ENCODE measurements at places on chromosomes 1 and 21.

- DNase-seq: no peak
These were observed 308.0 kb downstream of the HMCN1 start for GRCh38 chr1:186042230-186042629.

- DNase-seq: no peak
These were observed at the start of gene LRRC53 for GRCh38 chr1:74512170-74512915. Gene LRRC53 (minus strand): TSS chr1:74512611. CDS start chr1:74483349, 29,262 bp downstream.

DNA sequence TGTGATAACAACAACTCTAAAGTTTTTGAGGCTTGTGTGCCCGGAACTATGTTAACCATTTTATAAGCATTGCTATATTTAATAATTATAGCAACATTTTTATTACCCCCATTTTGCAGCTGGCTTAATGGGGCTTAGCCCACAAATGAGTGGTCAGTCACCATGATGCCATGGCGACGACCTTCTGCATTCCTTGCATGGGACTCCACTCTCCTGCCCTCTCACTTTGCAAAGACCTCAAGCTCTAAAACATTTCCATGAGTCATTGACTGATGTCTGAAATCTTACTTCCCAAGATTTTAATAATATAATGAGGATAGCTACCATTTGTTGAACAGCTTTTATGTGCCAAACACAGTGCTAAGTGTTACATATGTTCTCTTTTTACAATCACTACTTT lies 15.4 kb downstream of the NGF start:
- no peak for DNase-seq

- DNase-seq: no peak
These were observed 175.1 kb upstream of the CSF3R start for GRCh38 chr1:36657826-36658225.

DNA sequence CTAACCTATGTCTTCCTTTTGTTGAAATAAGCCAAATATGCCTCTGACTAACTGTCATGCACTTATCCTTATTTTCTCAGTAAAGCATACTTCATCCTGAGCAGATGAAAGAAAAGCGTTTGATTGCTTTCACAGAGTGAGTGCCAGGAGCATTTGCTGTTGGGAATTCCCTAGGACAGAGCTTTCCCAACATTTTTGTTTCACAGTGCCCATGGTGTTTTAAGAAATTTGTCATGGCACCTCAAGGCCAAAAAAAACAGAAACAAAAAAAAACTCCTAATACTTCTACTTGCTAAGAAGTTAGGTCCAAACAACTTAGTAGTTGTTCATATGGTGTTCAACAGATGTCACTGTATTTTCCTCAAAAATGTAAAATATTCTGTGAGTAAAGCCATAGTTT lies 120.8 kb upstream of the BMP8A start:
- DNase-seq: no peak

DNA sequence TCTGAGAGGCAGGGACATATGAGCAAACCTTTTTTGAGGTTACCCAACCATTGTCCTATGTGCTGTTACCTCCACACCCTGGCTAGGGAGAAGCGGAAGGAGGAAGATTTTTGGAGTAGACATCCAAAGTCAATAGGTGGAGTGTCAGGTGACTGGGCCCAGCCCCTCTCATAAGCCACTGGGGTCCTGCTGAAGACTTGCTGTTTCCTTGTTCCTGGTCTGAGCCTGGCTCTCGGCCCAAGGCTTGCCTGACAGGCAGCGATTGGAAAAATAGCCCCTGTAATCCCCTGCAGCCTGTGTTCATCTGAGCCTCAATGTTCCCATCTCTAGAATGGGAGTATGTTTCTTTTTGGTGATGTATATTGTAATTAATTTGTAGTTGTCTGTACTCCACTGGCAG lies 6.9 kb upstream of the PIGR start:
- DNase-seq: no peak

GRCh38 chr1:45456531-45456930 lies 34.4 kb downstream of the TESK2 start:
- no peak for DNase-seq

GRCh38 chr21:34885626-34886239 lies 163.4 kb downstream of the RUNX1 start:
- no peak for DNase-seq

DNA sequence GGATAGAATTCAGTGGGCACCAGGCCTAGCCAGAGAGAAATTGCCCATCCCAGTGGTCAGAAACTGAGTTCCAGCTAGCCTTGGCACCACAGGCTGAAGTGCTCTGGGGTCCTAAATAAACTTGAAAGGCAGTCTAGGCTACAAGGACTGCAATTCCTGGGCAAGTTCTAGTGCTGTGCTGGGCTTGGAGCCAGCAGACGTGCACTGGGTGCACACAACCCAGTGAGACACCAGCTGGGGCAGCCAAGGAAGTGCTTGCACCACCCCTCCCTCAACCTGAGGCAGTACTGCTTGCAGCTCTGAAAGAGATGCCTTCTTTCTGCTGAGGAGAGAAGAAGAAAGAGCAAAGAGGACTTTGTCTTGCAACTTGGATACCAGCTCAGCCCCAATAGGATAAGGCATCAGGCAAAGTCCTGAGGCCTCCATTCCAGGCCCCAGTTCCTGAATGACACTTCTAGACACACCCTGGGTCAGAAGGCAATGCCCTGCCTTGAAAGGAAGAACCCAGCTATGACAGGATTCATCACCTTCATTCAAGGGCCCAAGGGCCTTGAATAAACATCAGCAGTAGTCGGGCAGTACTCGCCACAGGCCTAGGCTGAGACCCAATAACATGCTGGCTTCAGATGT lies 55.1 kb downstream of the OVGP1 start:
- DNase-seq: no peak

DNA sequence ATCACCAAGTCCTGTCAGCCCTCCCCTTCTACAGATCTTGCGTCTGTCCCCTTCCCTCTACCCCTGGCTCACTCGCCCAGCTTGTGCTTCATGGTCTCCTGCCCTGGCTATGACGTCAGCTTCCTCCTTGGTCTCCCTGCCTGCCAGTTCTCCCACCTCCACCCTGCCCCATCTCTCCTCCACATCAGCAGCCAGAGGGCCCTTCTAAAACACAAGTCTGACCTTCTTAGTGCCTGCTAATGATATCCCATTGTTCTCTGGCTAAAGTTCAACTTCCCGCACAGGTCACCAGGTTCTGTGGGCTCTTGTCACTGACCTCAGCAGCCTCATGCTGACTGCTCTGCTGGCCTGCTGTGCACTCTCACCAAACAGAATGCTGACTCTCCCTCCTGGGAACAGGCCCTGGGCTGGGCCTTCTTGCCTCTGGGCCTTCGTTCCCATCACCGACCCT lies 24.7 kb upstream of the MYCL start:
- no peak for DNase-seq
